ENCODE measurements at places on chromosomes 13 and 19. TPM values are rescaled to one million over a fixed set of nuclear protein-coding genes. Genes with fewer than 3 reads are reported as not detected.

TLE2 gene
- 40.5 TPM for polyA plus RNA-seq

GRCh38 chr13:63075126-63075525 lies 1659.5 kb upstream of the PCDH20 start:
- DNase-seq = no peak

PLD3 gene
- polyA plus RNA-seq = 239 TPM

ATP4A gene
- not detected for polyA plus RNA-seq

LACC1 gene
- 4.2 TPM for polyA plus RNA-seq

DNA sequence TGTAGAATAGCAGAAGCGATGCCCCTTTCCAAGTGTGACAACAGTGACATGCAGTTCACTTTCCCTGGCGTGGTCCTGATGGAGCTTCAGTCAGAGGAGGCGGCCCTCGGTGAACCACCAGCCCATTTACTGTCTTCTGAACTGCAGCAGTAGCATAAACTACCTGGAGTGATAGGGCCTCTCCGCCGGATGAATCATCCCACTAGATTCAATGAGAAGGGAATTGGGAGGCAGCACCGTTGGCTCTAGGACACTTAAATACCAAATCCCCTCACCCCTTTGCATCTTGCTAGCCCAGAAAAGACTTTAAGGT lies 112.8 kb upstream of the GPR12 start:
- DNase-seq = no peak

GRCh38 chr13:113537205-113537604 lies 46.7 kb upstream of the DCUN1D2 start:
- no peak for DNase-seq

ACP7 gene
- polyA plus RNA-seq = 0.45 TPM

GRCh38 chr13:94182185-94182761 lies 297.2 kb downstream of the DCT start:
- no peak for DNase-seq

PSG4 gene
- polyA plus RNA-seq = 0.27 TPM

- DNase-seq = no peak
Observed at GRCh38 chr13:32047793-32048192, 16.2 kb downstream of the FRY start.

GRCh38 chr13:50613356-50613831 lies 230.1 kb downstream of the DLEU7 start:
- DNase-seq = no peak

- no peak for DNase-seq
Observed at GRCh38 chr19:32691291-32691951, at the start of gene NUDT19. TSS of gene NUDT19 (plus strand) at chr19:32691821. CDS start at chr19:32691961, 140 bp downstream.

DNA sequence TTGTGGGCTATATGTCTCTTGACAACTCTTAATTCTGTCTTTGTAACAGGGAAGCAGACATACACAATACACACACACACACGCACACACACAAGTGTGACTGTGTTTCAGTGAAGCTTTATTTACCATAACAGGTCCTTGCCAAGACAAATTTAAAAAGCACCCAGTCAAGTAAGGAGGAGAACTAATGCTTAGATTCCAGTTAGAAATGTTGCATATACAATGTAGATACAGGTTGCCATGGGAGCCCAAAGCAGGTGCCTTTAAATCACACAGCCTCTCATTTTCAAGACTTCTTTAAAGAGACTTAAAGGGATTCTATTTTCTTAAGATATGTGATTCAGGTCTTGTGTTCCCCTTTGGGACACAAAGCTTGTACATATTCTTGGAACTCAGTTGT lies 1551.9 kb downstream of the EFNB2 start:
- no peak for DNase-seq

- no peak for DNase-seq
Observed at GRCh38 chr13:80975903-80976302, 635.0 kb upstream of the SPRY2 start.

- no peak for DNase-seq
Observed at GRCh38 chr13:20161275-20161950, 561 bp upstream of the GJA3 start.

FCER2 gene
- 0.43 TPM for polyA plus RNA-seq

SERTAD1 gene
- 7.4 TPM for polyA plus RNA-seq

DNA sequence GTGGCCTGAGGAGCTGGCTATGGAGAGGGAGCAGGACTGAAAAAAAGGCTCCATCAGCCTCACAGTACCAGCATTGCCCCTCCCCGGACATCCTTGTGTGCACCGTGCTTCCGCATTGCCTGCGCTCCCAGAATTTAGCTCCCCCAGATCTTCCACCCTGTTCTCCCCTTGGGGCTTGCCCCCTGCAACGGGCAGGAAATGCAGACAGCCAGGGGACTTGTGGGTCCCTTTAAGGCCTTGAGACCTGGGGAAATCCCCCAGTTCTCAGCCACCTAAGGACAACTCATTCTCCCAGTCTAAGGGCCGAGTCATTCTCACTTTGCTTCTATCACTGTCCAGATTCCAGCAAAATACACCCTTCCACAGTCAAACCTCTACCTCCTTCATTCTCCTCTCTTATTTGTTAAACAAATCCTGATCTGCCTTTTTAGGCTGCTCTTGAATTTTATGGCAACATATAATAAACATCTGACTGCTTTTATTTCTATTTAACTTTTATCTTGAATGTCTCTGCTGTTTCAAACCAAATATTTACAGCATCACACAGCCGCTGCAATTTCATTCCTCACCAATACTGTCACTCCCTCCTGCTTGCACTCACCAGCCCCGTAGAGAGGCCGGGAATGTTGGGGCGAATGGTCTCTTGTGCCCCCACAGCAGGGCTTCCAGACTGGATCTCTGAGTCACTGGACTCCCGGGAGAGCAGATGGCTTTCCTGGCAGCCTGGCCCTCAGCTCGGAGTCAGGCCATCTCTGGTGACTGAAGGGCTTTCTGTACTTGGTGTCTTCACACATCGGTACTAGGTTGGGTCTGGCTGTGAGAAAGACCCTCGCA lies 221.9 kb downstream of the TSHZ3 start:
- no peak for DNase-seq

STARD13 gene
- polyA plus RNA-seq = 17.5 TPM

KIR3DL1 gene
- not detected for polyA plus RNA-seq

GRCh38 chr13:75271846-75272245 lies 210.1 kb downstream of the TBC1D4 start:
- no peak for DNase-seq

- no peak for DNase-seq
Observed at GRCh38 chr19:1249990-1250436, 1.6 kb downstream of the MIDN start.

- no peak for DNase-seq
Observed at GRCh38 chr19:4049432-4049831, 17.3 kb downstream of the ZBTB7A start.

- DNase-seq = no peak
Observed at GRCh38 chr13:99078017-99078771, 100.3 kb upstream of the DOCK9 start.

DNA sequence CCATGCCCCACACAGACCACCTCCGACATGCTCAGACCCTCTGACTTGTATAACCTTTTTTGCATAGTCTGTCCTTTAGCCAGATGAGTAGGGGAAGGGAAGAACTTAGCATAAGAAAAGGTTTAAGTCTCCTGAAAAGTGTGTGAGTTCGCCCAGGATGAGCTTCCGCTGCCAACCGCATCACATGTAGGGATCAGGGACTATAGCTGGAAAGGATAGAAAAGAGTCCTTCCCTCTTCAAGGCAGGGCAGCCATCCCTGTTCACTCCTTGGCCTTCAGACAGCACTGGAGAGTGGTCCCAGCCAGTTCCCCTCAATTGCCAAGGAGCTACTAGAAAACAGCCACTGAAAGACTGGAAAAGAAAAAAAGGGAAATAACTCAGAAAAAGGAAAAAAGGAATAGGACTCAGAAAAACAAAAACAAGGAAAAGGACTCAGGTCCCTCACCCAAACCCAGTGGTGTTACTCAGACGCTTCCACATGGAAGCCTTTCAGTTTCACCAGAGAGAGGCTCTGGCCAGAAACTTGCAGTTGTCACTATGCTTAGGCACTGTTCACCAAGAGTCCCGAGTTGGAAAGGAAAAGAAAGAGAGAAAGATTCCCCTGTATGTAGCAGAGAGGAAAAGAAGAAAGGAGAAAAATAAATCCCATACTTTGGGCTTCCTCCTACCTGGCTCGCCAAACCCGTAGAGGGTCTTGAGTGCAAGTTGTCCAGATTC lies 5.6 kb upstream of the TM9SF2 start:
- DNase-seq = no peak

DNA sequence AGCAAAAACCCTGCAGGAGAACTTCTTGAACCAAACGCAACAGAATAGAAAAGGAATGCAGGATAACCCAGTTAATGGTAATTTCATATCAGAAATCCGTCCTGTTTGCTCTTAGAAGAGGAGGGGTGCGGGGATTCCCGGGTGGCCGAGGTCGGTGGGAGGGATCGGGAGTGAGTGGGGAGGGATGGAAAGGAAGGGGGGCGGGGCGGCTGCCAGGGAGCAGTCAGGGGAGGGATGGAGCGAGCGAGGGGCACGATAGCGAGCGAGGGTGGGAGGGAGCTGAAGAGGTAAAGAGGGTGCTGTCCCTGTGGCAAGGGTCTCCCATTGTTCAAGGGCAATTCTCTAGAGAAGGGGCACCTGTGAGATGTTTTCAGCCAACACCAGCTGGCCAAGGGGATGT lies 26.5 kb downstream of the CD177 start:
- DNase-seq = no peak

GRCh38 chr19:12965017-12965811 lies 4.2 kb upstream of the DAND5 start:
- no peak for DNase-seq

KLK14 gene
- 0.14 TPM for polyA plus RNA-seq

- no peak for DNase-seq
Observed at GRCh38 chr13:102710261-102710679, 15.4 kb upstream of the METTL21C start.

LILRA1 gene
- polyA plus RNA-seq = 0.46 TPM

DNA sequence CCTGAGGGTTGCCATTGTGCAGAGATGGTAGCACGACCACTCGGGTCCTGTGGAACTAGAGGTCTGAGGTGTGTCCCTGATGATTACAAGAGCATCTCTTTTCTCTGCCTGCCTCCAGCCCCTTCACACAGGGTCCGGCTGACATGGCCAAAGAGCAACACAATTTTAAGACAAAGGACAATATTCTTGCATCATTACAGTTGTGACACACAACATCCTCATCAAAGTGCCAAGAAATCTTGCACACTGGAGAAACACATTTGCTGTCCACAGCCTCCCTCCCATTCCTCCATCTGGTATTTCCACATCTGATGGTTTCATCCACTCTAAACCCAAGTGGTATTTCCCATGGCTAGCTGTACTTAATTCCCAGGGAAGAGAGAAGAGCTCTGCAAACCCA lies 12.8 kb downstream of the COL4A1 start:
- DNase-seq = no peak

IGLON5 gene
- 9.8 TPM for polyA plus RNA-seq

GRCh38 chr13:75635101-75635827 lies 866 bp upstream of the LMO7 start:
- DNase-seq = no peak

ETV2 gene
- polyA plus RNA-seq = 2.0 TPM

ATP5F1D gene
- polyA plus RNA-seq = 56.5 TPM

C19orf18 gene
- 1.6 TPM for polyA plus RNA-seq

DNA sequence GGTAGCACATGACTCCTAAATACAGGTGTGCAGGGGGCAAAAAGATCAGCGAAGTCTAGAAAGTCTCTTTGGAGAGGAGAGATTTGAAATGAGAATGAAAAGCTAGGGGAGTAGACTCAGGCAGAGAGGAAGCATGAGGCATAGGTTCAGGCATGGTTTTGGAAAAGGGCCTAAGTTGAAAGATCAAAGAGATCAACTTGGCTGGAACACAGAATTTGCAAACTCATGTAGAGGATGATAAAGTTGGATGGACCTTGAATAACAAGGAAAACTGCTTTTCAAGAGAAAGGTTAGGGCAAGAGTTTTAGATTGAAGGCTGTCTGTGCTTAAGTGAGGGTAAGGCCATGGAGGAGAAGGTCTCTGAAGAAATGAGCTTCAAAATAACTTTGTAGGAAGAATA lies 47.4 kb upstream of the UBAC2 start:
- no peak for DNase-seq

DNA sequence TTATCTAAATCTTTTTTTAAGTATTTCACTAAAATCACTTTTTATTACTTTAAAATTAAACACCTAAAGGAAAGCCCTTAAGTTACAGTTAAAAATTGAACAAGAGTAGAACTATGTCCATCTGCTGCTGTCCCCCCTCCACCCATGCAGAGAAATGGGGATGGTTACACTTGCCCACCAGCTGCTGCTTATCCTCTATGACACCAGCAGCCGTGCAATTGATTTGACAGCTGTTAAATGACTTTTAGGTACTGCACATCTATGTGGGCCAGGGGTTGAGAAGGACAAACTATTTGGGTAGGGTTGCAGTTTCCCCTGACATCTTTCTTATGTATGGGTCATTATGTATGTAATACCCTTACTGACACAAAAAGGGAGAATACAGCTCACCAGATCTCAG lies 77.2 kb downstream of the TBC1D4 start:
- DNase-seq = no peak

GPR18 gene
- 0.30 TPM for polyA plus RNA-seq
